Caki2 (cell line): ENCODE measurements at places on chromosomes 16 and 17. TPM values are rescaled to one million over a fixed set of nuclear protein-coding genes. Genes with fewer than 3 reads are reported as not detected.

Gene CD300LB
- not detected in 2 replicates for total RNA-seq

Gene FSCN2
- total RNA-seq, result 0.37 and 1.6 TPM in 2 replicates

GRCh38 chr17:53032861-53033271 lies 789.9 kb upstream of the KIF2B start:
- peak; percentile 61 for DNase-seq

DNA sequence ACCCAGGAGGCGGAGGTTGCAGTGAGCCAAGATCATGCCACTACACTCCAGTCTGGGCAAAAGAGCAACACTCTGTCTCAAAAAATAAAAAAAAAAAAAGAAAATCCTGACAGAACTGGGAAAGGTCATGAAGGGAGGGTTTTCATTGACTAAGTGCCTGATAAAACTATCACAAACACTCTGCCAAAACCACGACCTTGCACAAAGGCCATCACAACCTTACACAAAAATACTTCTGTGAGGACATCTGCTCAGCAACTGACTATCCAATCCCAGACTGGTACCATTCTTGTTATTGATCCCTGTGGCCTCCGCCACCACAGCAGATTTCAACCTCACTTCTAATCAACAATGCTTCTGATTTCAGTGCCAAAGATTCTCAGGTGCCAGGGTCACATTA lies 40.1 kb downstream of the MPHOSPH6 start:
- DNase-seq, result no peak

GRCh38 chr17:33115366-33115765 lies 123.7 kb downstream of the SPACA3 start:
- no peak for DNase-seq

GRCh38 chr16:51994597-51994996 lies 552.3 kb downstream of the TOX3 start:
- peak; percentile 81 for DNase-seq

GRCh38 chr17:55140809-55141208 lies 124.0 kb upstream of the HLF start:
- DNase-seq, result no peak

GRCh38 chr17:42340691-42341127 lies 47.5 kb downstream of the STAT3 start:
- no peak for DNase-seq

- DNase-seq, result peak; percentile 55
Observed at GRCh38 chr16:69709456-69710084, 16.8 kb downstream of the NQO1 start.

DNA sequence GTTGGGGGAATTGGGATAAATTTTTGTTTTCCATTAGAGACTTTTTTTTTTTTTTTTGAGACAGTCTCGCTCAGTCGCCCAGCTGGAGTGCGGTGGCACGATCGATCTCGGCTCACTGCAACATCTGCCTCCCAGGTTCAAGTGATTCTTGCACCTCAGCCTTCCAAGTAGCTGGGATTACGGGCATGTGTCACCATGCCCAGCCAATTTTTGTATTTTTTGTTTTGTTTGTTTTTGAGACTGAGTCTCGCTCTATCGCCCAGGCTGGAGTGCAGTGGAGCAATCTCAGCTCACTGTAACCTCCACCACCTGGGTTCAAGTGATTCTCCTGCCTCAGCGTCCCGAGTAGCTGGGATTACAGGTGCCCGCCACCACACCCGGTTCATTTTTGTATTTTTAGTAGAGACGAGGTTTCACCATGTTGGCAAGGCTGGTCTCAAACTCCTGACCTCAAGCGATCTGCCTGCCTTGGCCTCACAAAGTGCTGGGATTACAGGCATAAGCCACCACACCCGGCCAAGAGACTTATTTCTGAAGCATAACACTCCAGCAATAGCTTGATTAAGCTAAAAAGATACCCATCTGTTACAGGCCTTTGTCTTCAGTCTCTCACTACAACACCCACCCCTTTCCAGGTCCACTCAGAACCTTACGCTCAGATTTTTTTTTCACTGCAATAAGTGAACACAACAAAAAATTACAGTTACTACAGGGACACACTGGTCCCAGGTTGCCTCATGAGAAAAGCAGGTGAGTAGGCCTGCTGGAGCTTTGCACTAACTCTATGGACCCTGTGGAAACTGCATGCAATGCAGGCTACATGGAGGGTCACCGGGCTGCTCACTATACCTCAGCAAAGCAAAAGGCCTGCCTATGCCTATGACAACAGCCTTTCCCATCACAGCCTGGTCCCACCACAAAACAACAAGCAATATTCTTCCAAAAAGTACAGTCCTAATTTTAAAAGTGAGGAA lies 34.6 kb downstream of the KANSL1 start:
- no peak for DNase-seq
